Inflammatory macrophage treated with lipopolysaccharide for 4 hours (primary cell): ENCODE measurements at places on chromosomes 6 and 20.

GRCh38 chr6:166905505-166906134, 50.7 kb downstream of the RNASET2 start:
- no peak for DNase-seq

DNA sequence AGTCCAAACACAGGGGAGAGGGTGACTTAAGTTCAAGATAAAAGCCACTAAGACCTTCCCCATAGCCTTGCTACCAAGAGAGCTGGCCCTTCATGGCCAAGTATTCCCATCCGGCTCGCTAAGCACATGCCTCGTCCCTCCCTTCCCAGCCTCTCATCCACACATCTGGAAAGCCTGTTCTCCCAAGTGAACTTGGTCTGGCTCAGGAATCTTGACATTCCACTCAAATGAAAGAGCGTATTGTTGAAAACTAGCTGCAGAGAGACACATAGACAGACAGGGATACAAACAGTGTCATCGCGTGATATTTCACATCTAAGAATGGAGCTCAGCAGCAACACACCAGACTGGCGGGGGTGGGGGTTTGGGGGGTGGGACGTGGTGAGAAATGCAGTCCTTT, 182.8 kb upstream of the FOXQ1 start:
- DNase-seq, result no peak

DNA sequence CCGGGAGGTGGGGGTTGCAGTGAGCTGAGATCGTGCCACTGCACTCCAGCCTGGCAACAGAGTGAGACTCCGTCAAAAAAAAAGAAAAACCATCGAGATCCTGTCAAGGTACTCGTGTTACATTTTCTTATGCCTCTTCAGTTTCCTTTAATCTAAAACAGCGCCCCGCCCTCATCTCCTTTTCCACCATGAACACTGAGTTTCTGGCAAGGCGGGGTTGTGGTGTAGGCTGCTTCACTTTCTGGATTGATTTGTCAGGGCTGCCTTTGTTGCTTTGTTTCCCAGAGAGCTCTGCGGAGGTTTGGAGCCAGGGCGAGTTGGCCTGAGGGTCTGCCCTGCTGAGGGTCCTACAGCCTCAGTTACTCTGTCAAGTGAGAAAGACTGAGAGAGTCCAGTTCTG, 8.9 kb downstream of the ITPR3 start:
- DNase-seq, result no peak

- DNase-seq, result no peak
Observed at GRCh38 chr6:99091985-99092384, 144.2 kb upstream of the FBXL4 start.

GRCh38 chr6:44636561-44637248, 249.2 kb downstream of the CDC5L start:
- no peak for DNase-seq

GRCh38 chr20:50003253-50003656, 20.5 kb downstream of the SNAI1 start:
- DNase-seq, result peak; percentile 98

- no peak for DNase-seq
Observed at GRCh38 chr6:157727629-157728182, 95.3 kb upstream of the SNX9 start.

DNA sequence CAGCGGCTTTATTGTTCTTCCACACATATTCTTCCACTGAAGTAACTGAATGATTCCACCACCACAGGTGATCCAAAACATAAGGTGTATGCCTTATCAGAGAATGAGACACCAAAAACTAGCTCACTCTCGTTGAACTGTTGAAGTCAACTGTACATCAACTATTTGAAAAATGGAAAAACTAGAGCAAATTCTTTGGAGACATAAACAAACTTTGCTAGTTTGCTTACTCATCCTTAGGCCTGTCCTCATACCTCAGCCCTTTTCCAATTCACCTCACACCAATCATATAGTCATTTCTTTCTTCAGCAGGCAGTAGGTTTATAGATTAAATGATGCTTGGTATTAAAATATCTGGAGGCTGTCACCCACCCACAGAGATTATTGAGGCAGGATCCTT, 77.1 kb upstream of the RNF217 start:
- DNase-seq, result no peak
